ENCODE measurements at places on chromosomes 7 and 10.

GRCh38 chr7:19677180-19677579 is 31.7 kb downstream of the POLR1F start:
- no peak for DNase-seq

DNA sequence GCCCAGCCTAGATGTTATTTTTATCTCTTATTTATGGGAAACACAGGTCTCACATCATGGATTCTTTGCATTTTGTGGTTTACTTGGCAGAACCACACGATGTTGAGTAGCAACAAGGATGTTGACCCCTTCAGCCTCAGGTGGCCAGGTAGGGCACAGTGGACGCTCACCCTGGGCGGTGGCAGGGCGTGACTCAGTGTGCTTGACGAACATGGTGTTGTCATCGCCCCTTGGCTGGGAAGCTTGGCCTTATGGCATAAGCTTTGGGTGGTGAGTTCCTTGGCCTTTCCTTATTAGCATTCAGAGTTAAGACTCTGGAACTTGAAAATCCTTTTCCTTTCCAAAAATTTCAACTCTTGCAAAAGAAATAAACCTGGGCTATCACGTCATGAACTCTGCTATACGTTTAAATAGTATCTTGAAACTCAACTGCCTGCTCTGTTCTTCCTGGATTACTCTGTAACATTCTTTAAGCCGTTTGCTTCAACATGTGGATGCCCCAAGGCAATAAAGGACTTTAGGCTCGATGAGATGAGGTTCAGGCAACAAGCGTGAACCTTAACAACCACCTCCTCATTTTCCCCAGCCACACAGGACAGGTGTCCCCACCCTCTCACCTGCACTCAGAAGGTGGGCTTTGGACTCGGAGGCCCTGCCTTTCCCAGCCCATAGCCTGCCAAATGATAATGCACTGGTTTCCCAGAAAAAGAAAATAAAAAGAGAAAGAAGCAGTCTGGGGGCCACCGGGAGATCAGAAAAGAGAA is 22.5 kb upstream of the ECHDC3 start:
- no peak for DNase-seq

DNA sequence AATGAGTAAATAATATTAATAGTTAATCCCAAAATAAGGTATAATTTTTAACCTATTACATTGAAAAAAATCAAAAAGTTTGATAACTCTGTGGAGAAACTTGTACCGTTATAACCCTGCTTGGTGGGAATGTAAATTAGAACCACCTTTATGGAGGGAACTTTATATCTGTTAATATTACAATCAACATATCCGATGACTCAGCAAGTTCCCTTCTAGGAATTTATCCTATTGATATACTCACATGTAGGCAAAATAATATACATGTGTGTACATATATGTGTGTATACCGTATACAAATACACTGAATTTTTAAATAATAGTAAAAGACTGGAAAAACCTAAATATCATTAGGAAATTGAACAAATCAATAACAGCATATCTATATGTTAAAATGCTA is 54.7 kb downstream of the PANK1 start:
- no peak for DNase-seq

DNA sequence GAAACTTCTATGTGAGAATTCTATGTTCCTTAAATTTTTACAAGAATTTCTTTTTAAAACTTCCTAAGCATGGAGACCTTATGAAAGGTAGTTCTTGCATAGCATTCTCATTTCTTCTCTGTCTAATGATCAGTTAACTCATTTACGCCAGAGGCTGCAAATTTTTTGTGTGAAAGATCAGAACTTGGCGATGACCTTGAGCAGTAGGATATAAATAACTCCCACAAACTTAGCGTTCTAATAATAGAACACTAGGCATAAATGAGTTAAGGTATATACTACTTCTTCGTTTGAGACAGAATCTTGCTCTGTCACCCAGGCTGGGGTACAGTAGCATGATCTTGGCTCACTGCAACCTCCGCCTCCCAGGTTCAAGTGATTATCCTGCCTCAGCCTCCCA is 13.7 kb downstream of the PILRA start:
- no peak for DNase-seq

- no peak for DNase-seq
These were observed 7.8 kb upstream of the GPR22 start for GRCh38 chr7:107461938-107462533.

GRCh38 chr7:34846976-34847375 is 189.0 kb downstream of the NPSR1 start:
- no peak for DNase-seq

- DNase-seq: no peak
These were observed 357.5 kb upstream of the SHH start for GRCh38 chr7:156169474-156170370.

GRCh38 chr7:71338866-71339265 is 206.9 kb downstream of the GALNT17 start:
- DNase-seq: no peak

DNA sequence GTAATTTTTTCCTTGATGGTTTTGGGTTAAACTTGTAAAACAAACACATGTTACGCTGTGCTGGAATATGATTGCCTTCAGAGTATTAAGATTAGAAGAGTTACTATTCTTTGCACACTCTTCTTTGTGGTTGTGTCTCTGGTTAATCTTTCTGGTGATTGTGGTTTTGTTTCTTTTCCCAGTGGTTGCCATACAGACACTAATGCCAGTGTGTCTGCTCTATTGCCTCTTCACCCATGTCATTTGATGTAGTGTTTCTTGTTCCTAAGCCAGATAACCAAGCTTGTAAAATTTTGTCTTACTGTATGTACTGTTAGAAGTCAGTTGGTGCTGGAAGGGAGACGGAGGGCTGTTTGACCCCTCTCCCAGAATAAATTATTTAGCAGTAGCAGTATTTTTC is 124.8 kb downstream of the PHTF2 start:
- no peak for DNase-seq

- peak; percentile 67 for DNase-seq
These were observed 126.2 kb upstream of the PDLIM1 start for GRCh38 chr10:95416973-95417372.

All from cardiac septum (tissue), 1 donor.